ENCODE measurements at places on chromosomes 12 and 14.

DNA sequence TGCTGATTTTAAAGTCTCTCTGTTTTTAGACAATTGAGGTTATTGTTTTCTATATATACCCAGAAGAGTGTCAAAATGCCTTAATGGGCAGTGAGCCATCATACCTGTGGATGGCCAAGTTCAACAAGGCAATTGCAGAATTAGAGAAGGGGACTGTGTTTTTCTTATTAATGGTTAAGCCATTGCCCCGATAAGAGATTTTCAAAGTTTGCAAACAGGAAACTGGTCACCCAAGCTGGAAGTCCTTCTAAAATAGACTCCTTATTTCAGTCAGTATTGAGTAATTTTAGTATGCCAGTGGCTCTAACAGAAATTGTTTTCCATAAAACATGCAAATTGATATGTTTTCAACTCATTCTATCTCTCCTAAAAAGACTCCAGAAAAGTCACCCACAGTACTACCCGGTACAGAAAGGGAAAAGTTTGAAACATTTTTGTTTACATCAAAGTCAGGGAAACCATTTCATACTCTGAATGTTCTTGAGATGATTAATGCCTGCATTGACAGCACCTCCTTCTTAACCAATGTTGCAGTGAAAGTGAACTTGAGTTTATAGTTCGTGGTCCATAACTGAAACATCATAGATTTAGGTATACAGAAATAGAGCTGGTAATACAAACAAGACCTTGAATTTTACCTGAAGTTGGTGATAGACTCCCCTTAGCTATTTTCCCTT, 191.1 kb downstream of the TMX1 start:
- no peak for DNase-seq

GRCh38 chr14:62315631-62316030, 553.4 kb downstream of the SNAPC1 start:
- DNase-seq, result no peak

DNA sequence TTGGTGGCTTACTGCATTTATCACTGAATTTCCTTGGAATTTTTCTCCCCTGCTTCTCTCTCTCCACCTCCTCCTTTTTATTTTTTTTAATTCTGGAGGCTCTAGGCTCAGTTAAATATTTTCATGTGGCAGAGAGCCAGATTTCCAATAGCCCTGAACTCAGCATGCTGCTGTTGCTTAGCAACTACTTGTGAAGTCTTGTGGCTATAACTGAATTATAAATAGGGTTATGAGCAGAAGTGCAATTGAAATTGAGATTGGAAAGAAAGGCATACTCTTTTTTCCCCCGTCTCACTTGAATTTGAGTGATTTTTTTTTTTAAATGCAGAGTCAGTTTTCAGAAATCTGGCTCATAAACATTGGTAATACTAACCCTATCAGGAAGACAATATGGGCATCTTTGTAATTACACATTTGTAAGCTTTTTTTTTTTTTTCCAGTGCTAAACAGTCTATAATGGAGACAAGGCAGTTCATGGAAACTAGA, 38.3 kb downstream of the ATF7IP start:
- DNase-seq, result peak; percentile 31

GRCh38 chr14:82999802-83000201, 1466.1 kb upstream of the SEL1L start:
- DNase-seq, result no peak

DNA sequence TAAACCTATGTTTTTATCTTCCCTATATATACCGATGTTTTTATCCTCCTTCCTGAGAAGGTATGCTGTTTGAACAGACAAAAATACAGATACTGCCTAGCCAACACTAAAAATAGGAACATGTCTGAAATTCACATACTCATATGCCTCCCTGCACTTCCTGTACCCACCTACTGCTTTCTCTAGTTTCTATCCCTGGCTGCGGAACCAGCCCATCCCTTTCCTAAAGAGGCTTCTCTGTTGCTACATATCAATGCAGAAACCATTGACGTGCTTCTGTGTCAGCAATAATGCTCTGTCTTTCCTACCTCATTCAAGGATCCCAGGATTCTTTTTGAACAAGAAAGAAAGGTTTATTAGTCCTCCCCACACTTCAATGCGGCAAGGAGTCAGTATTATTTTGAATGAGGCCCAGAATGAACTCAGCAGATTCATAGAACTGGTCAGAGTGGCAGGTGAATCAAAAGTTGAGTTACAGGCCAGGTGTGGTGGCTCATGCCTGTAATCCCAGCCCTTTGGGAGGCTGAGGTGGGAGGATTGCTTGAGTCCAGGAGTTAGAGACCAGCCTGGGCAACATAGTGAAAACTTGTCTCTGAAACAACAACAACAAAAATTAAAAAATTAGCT, 67.8 kb upstream of the NAP1L1 start:
- peak; percentile 40 for DNase-seq

DNA sequence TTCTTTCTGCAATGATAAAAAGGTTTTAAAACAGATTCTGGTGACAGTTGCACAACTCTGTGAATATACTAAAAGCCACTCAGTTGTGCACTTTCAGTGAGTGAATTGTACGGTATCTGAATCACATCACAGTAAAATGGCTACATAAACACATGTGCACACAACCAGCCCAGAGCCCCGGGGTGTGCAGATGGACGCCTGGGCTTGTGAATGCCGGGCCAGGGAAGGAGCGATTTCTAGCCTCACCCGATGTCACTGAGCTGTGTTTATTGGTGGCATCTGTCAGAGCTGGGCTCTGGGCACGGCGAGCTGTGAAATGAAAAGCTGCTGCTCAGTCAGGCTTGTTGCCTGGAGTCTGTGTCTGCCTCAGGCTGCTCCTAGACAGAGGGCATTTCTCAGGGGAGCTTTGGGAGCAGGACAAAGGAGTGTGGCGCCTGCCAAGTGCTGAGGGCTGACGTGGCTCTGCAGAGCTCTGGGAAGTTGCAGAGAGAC, 25.9 kb downstream of the RHOF start:
- DNase-seq, result no peak
